Frontal cortex (tissue), 4 donors: ENCODE measurements at places on chromosomes 2 and 18. TPM values are rescaled to one million over a fixed set of nuclear protein-coding genes. Genes with fewer than 3 reads are reported as not detected.

DNA sequence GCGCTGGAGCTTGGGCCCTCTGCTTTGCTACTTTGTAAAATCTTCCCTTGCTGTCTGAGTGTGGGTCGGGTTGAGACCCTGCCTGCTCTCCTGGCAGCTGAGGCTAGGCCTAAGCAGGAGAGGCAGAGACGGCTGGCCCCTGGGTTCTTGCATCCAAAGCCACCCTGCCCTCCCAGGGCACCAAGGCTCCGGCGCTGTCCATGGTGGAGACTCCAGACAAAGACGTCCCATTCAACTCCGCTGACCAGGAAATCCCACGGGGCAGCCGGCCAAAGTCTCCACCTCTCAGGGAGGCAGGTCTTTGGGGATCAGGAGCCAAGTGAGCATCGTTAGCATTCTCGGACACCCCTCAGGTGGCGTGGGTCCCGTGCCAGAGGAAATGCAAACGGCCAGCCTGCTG, 2.6 kb upstream of the PRLH start:
- DNase-seq, result no peak

DNA sequence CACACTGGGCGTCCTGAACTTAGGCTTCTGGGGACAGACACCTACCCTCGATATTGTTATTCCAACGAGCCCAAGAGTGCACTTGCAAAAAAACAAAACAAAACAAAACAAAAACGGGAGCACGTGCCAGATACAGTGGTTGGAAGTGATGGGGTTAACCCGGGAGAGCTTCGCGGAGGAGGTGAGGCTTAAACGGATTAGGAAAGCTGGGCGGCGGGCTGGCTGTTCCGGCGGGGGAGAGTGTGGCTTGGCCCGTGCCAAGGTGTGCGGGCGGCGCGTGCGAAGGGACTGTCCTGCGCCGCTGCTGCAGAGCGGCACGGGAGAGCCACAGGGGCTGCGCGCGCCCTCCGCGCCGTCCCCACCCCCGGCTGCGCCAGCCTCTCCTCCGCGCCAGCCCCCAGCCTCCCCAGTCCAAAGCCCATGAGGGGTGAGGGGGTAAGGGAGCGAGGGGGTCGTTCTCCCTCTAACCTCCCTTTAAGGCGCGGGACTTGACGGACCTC, 1.5 kb upstream of the SLC30A3 start:
- DNase-seq, result peak; percentile 35

DNA sequence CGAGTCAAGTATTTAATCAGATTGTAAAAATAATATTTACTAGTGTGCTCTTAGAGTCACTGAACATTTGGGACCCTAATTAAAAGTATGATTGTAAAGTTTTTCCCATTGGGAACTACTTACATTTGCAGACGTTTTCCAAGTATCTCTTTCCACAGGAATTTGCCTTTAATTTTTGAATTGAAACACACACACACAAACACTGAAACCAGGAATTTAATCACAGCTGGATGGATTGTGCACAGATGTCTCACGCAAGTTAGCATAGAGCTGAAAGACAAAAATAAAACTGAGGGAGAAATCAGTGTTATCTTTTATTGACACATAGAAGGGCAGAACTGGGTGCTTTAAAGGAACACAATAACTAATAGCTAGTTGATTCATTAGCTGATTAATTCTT, 230.7 kb downstream of the RND3 start:
- DNase-seq, result no peak

DNA sequence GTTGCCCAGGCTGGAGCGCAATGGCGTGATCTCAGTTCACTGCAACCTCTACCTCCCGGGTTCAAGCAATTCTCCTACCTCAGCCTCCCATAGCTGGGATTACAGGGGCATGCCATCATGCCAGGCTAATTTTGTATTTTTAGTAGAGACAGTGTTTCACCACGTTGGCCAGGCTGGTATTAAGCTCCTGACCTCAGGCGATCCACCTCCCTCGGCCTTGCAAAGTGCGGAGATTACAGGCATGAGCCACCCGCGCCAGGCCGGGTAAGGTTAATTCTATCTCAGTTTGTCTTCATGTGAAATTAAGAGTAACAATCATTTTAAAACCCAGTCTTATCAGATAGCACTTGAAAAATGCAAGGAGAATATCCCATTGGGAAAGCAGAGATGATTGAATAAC, 1681.7 kb upstream of the DDX18 start:
- DNase-seq, result no peak

The CROCC2 gene
- not detected for total RNA-seq

The MAP3K19 gene
- total RNA-seq, result 0.41 TPM
